Stimulated activated CD8-positive, alpha-beta memory T cell treated with anti-CD3 and anti-CD28 coated beads, Interleukin-7, amount 100 ng/mL, for 1 hour (primary cell): ENCODE measurements at places on chromosomes 3 and 15.

GRCh38 chr3:185549651-185550111 is 2.7 kb downstream of the LIPH start:
- DNase-seq: no peak

DNA sequence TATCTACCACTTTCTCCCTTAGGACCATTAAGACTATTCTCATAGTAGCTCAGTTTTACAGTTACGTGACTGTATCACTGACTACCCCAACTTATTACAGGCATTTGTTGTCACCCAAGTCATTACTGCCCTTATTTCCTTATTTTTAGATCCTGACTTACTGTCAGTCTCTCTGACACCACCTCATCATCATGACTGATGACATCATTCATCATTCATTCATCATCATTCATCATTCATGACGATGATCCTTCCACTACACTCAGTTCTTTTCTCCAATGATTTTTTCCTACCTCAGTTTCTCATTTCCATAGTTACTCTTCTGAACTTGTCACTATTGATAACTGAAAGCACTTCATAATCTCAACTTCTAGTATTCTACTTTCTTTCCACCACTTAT is 83.8 kb downstream of the ADAM10 start:
- no peak for DNase-seq

- DNase-seq: no peak
Observed at GRCh38 chr3:147130461-147130860, 275.9 kb downstream of the ZIC4 start.

- DNase-seq: no peak
Observed at GRCh38 chr15:37788767-37789396, 145.6 kb upstream of the TMCO5A start.

GRCh38 chr15:92882697-92883162 is 17.4 kb upstream of the CHD2 start:
- no peak for DNase-seq
